ENCODE measurements at places on chromosomes 2 and 18. TPM values are rescaled to one million over a fixed set of nuclear protein-coding genes. Genes with fewer than 3 reads are reported as not detected.

GKN1 gene
- not detected for total RNA-seq

RAB12 gene
- total RNA-seq: 103 TPM

RNPEPL1 gene
- total RNA-seq: 80.1 TPM

CYP27A1 gene
- total RNA-seq: 6.7 TPM

CD8B2 gene
- not detected for total RNA-seq

GRCh38 chr2:203718087-203718486, 11.6 kb downstream of the CD28 start:
- DNase-seq: no peak

DNA sequence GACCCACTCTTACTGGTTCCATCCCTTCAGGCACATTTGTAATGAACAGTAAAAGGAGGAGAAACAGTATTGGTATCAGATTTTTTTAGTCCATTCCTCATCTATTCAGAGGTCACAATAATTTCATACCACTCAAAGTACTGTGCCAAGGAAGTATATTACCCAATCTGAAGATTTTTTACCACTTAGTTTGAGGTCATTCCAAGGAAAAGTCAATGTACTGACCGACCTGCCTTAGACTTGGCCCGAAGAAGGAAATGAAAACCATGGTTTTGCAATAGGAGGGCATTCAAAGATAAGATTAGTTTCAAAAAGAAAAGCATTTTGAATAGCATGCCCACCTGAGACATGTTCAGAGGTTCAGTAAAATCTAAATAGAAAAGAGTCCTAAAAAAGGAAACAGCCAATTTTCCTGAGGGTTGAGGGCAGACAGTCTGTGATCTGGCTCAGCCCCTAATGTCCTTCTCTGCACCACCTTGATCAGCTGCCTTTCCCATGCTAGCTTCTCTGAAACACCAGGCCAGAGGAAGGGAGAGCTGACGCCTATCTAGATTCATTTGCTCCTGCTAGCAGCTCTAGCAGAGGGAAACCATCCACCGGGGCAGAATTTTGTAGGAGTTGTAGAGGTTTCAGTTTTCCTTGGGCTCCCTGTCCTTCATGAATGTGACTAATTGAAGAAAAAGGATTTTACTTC, 107.3 kb upstream of the FZD5 start:
- DNase-seq: no peak

DNA sequence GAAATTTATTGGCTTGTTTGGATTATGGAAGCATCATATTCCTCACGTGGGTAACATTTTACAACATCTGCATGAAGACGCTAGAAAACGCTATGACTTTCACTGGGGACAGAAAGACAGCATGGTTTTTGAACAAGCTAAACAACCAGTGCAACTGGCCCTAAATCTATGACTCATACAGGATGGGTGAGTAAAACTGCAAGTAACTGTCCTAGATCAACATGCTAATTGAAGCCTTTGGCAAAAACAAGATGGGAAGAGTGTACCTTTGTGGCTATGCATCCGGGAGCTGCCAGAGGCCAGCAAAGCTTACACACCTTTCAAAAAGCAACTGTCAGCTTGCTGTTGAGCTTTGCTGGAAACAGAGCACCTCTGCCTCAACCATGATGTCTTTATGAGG, 1096.0 kb upstream of the DDX18 start:
- DNase-seq: no peak

DNA sequence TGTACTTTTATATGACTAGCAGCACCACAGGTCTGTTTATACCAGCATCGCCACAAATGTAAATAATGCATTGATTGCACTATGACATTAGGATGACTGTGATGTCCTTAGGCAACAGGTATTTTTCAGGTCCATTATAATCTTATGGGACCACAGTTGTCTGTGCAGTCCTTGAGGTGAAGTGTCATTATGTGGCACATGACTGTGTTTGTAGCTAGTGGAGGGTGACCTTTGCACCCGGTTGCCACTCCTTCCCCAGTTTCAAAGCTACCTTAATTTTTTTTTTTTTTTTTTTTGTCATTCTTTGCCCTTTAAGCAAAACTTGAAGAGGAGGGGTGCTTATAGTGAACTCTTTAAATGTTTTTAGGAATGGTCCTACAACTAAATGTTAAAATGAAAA, 386.4 kb downstream of the THSD7B start:
- no peak for DNase-seq

DNA sequence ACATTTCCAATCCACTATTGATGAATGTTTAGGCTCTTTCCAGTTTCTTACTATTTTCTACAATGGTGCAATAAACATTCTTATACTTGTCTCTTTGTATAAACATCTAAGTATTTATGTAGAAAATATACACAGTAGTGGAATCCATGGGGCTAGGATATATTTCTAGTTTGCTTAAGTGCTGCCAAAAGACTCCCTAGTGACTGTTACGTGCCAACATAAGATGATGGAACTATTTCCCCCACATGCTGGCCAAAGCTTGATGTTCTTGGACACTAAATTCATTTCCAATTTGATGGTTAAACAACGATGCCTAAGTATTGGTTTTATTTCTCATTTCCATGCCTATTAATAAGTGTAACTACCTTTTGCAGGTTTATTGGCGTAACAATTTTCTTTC, 378.4 kb upstream of the HNRNPA3 start:
- no peak for DNase-seq

DNA sequence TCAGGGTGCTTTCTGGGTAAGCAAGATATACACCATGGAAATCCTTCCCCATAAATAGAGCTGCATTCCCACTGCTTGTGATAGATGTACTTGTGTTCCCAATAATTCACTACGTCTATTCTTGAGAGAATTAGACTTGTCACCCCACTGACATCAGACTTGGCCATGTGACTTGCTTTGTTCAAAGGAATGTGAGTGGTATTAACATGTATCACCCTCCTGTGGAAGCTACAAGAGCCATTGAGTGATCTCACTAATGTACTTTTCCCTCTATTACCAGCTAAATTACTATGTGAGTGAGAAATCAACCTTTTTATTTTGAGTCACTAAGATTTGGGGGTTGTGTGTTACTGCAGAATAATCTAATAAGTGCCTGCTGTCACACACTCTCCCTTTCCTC, 176.0 kb downstream of the CCDC178 start:
- DNase-seq: no peak

GRCh38 chr2:48126162-48126561, 219.9 kb upstream of the FBXO11 start:
- DNase-seq: no peak

Measured in left ventricle myocardium inferior (tissue), 1 donor.